ENCODE measurements at places on chromosomes 1 and 21. TPM values are rescaled to one million over a fixed set of nuclear protein-coding genes. Genes with fewer than 3 reads are reported as not detected.
A peak's percentile ranks its signal among the peaks of the same experiment; 100 is the strongest.

DNA sequence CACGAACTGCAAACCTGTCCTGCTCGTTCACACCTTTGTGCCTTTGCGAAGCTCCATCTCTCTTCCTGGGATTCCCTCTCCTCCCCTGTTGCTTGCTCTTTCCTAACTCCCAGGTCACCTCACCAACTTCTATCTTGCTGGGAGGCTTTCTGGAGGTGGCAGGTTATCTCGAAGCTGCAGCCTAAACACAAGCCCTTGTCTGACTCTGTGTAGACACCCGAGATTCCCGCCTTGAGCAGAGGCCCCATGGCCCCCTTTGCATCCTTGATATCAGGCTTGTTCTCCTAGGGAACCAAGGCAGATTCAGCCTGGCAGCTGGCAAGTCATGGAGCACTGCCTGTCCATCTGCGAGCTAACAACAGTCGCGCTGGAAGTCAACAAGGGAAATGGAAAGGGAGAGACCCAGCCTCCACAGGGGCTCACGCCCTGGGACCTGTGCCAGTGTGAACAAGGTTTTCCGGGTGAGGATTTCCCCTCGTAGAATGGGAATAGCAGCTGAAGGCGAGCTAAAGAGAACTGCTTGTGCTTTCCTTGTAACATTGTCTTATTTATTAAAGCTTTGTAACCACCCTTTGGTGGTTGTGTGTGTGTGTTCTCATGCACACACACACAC lies 109.5 kb upstream of the JUN start:
- no peaks in the 10 kb centered on the region for H3K27me3 ChIP-seq
- H3K4me3 ChIP-seq = no peak overlapping the region
- peaks cover 31% of the 10 kb centered on the region for H3K4me1 ChIP-seq
- no peak for DNase-seq
- no peak overlapping the region for H3K27ac ChIP-seq
- no peaks in the 10 kb centered on the region for H3K36me3 ChIP-seq

DNA sequence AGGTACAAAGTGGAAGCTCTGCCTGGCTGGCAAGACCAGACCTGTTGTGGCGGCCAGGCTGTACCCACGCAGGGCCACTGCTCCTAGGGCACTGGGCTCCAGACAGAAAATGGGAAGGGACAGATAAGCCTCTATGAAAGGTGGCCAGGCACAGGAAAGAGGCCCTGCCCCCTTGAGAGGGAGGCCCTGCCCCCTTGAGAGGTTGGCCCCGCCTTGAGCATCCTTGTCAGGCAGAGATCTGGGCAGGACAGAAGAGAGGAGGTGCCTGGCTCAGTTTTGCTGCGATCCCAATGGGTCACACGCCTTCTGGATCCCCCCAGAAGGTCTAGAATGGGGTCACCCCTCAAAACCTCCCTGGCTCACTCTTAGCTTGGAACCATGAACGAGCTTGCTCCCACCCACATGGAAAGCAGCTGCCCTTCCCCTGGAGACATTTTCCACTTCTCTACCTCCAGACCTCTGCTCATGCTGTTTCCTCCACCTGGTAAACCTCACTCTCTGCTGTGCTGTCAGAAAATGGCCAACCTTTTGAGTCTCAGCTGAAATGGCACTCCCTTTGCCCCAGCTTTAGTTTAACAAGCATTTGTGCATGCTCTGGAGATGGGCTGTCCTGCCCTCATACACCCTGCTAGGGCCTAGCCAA lies 17.5 kb upstream of the ECE1 start:
- no peaks in the 10 kb centered on the region for H3K36me3 ChIP-seq
- H3K27ac ChIP-seq = peak overlapping the region; percentile 52

- H3K27me3 ChIP-seq = no peaks in the 10 kb centered on the region
- no peaks in the 10 kb centered on the region for H3K36me3 ChIP-seq
- H3K27ac ChIP-seq = no peak overlapping the region
- no peak for DNase-seq
- H3K4me1 ChIP-seq = no peaks in the 10 kb centered on the region
Observed at GRCh38 chr1:158417586-158417985, 8.5 kb downstream of the OR10K2 start.

- H3K36me3 ChIP-seq = no peaks in the 10 kb centered on the region
- no peaks in the 10 kb centered on the region for H3K27me3 ChIP-seq
- DNase-seq = no peak
- H3K27ac ChIP-seq = no peak overlapping the region
- no peak overlapping the region for H3K4me3 ChIP-seq
Observed at GRCh38 chr1:204340081-204340889, 19.4 kb downstream of the PLEKHA6 start.

DNA sequence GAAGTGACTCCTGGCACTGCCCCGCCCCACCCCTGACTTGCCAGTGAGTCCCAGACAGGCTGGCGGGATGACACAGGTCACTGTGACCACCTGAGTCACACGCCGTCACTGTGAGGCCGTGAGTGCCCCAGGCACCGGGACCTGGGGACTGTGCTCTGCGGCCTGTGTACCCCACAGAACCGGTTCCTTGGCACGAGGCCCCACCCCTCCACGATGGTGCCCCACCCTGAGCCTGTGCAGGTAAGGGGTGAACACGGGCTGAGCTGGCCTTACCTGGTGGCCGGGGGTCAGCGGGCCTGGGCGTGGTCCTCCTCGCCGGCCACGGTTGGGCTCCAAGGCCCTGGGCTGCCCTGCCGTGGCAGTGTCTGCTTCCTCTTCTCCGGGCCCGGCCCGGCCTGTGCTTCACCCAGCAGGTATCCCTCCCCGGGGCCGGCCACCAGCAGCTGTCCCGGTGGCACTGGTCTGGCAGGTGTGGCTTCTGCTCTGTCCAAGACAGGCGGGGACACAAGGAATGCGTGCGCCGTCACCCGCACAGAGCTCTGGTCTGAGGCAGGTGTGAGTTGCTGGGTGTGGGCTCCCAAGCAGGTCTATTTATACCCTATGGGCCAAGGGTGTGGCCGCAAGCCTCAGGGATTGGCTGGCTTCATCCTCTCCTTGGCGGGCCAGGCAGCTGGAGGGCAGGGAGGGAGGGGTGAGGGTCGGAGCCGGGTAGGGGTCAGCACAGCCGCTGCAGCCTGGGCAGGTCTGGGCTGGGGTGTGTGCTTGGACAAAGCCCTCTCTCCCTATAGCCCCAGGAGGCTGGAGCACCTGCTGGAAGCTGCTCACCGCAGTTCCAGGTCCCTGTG lies at the start of gene RNF223:
TSS of gene RNF223 (minus strand) at position 564 of the 845 bp plus-strand sequence. CDS start 1,740 bp downstream, outside the sequence.
- no peak for DNase-seq
- H3K4me3 ChIP-seq = no peak within 1 kb of the TSS
- no peaks in the 10 kb centered on the region for H3K4me1 ChIP-seq
- H3K27ac ChIP-seq = no peak within 1 kb of the TSS
- H3K27me3 ChIP-seq = no peaks in the 10 kb centered on the region

- H3K4me1 ChIP-seq = peaks cover 12% of the 10 kb centered on the region
- no peaks in the 10 kb centered on the region for H3K36me3 ChIP-seq
- H3K4me3 ChIP-seq = no peak overlapping the region
- no peaks in the 10 kb centered on the region for H3K27me3 ChIP-seq
Observed at GRCh38 chr1:24714859-24715520, 30.3 kb upstream of the CLIC4 start.

DNA sequence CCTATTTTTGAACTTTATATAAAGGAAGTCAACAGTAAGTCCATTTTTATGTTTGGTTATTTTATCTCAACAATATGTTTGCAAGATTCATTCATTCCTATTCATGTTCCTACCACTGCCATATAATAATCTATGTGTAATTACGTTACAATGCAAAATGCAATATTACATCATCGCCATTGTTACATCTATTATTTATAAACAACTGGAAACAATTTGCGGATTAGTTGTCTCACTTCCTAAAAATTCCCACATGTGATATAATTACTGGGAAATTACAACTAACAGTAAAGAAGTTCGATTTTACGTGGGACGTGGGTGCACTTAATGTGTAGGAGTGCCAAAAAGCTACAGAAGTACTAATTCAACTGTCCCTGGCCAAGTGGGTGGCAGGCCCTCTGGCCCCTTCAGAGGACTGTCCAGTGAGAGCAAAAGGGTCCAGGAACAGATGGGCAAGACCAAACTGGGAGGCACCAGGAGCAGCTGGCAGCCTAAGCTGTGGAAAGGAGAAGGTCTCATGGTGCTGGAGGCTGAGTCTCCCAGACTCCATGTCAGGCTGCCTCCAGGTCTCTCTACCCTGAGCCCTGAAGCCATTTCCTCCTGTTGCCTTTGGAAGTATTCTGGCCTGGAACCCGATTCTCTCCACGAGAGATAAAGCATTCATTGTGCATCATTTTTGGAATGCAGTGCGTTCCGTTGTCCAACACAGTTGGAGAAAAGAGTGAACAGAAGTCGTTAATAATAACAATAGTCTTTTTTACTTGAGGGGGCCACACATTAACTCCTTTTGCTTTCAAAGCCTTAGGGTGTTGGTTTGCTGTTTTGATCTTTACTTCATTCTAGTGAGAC lies 42.9 kb downstream of the TNNT2 start:
- no peaks in the 10 kb centered on the region for H3K36me3 ChIP-seq
- no peak for DNase-seq
- H3K4me1 ChIP-seq = no peaks in the 10 kb centered on the region
- no peak overlapping the region for H3K27ac ChIP-seq
- H3K27me3 ChIP-seq = no peaks in the 10 kb centered on the region

GRCh38 chr1:16922466-16922865 lies 735 bp downstream of the CROCC start:
- H3K4me1 ChIP-seq = peaks cover 6% of the 10 kb centered on the region
- DNase-seq = no peak
- no peak overlapping the region for H3K4me3 ChIP-seq
- no peak overlapping the region for H3K27ac ChIP-seq
- H3K27me3 ChIP-seq = no peaks in the 10 kb centered on the region

DNA sequence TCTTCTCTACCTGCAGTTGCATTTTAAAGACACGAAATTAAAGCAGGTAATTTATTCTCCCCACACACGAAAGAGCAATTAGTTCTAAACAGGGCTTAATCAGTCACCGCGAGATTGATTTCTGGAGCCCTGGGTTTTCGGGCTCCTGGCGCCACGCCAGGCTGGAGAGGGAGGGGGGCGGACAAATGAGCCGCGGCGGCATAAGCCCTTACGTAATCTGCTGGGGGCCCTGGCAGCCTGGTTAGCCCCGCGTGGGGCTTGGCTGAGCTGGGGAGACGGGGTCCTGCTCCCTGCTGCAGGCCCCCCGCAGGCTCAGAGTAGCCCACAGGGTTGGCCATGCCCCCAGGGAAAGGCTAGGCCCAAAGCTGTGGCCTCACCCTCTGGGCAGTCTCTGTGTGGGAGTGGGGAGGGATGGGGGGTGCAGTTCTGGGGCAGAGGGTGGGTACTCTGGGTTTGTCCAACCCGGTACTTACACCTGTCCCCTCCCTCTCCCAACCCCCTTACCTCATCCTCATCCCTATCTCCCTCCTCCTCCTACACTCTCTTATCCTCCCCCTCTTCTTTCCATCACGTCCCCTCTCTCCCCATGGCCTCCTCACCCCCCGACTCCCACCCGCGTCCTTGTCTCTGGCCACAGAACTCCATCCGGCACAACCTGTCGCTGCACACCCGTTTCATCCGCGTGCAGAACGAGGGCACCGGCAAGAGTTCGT lies 19.9 kb downstream of the FOXO6 start:
- H3K4me3 ChIP-seq = peak overlapping the region; percentile 78
- peak overlapping the region; percentile 98 for H3K27ac ChIP-seq
- H3K4me1 ChIP-seq = peaks cover 30% of the 10 kb centered on the region
- DNase-seq = no peak
- no peaks in the 10 kb centered on the region for H3K27me3 ChIP-seq

Gene GSTM1
- not detected for total RNA-seq

Gene CHODL
- total RNA-seq = 5.3 TPM
